Spinal cord (tissue), 10 donors: ENCODE measurements at places on chromosomes 16 and 17. TPM values are rescaled to one million over a fixed set of nuclear protein-coding genes. Genes with fewer than 3 reads are reported as not detected.

DNA sequence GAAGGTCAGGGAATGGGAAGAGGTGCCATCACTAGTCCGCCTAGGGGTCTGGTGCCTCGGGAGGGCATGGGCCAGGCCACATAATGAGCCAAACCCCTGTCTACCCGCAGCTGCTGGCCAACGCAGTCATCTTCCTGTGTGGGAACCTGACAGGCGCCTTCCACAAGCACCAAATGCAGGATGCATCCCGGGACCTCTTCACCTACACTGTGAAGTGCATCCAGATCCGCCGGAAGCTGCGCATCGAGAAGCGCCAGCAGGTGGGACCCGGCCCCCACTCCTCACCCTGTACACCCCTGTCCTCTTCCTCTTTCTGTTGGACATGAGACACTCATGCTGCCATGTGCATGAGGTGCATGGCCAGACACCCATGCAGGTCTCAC, 26.2 kb downstream of the ADCY7 start:
- no peaks in the 10 kb centered on the region for H3K27me3 ChIP-seq
- H3K4me3 ChIP-seq: no peak overlapping the region
- H3K27ac ChIP-seq: no peak overlapping the region
- no peak for DNase-seq

DNA sequence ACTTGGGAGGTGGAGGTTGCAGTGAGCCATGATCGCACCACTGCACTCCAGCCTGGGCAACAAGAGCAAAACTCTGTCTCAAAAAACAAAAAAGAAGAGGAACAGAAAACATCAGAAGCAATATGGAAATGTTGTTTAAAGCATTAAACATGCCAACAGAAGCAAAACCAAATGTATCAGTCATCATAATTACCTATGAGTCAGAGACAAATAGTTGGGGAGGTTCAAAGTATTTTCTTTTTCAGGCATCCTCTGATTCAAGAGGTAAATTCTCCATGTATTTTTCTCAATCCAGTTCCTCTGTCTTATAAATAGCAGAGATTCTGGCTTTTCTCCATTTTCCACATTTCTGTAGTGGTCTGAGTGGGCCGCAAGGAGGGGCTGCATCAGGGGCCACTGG, 2.1 kb upstream of the TM4SF5 start:
- no peak for DNase-seq
- no peak overlapping the region for H3K4me3 ChIP-seq
- H3K4me1 ChIP-seq: peaks cover 10% of the 10 kb centered on the region
- no peak overlapping the region for H3K27ac ChIP-seq
- peaks cover 3% of the 10 kb centered on the region for H3K27me3 ChIP-seq
- H3K36me3 ChIP-seq: no peaks in the 10 kb centered on the region

GRCh38 chr16:2058872-2059271, 11.1 kb downstream of the TSC2 start:
- no peaks in the 10 kb centered on the region for H3K27me3 ChIP-seq
- no peak overlapping the region for H3K27ac ChIP-seq
- H3K36me3 ChIP-seq: peaks cover 96% of the 10 kb centered on the region
- DNase-seq: no peak
- H3K4me3 ChIP-seq: no peak overlapping the region
- H3K4me1 ChIP-seq: peaks cover 4% of the 10 kb centered on the region

DNA sequence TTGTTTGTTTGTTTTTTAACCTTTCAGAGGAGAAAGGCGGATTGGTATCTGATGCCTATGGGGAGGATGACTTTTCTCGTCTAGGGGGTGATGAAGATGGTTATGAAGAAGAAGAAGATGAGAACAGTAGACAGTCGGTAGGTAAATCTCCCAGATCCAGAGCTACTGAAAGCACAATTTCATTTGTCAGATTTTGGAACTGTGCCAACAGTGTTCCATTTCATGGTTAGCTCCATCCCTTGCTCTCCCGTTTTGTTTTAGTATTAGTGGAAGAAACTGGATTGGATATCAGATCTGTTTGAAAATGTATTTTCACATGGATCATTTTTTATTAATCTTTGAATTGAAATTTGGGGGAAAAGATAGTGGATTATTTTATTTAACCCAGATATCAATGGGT, 1.4 kb downstream of the SAP30BP start:
- no peak overlapping the region for H3K4me3 ChIP-seq
- H3K27me3 ChIP-seq: no peaks in the 10 kb centered on the region
- H3K36me3 ChIP-seq: peaks cover 35% of the 10 kb centered on the region

- H3K4me3 ChIP-seq: no peak overlapping the region
- H3K4me1 ChIP-seq: no peaks in the 10 kb centered on the region
- H3K27me3 ChIP-seq: no peaks in the 10 kb centered on the region
- H3K27ac ChIP-seq: no peak overlapping the region
- no peaks in the 10 kb centered on the region for H3K36me3 ChIP-seq
- no peak for DNase-seq
These were observed 11.7 kb upstream of the CPPED1 start for GRCh38 chr16:12815361-12815760.

DNA sequence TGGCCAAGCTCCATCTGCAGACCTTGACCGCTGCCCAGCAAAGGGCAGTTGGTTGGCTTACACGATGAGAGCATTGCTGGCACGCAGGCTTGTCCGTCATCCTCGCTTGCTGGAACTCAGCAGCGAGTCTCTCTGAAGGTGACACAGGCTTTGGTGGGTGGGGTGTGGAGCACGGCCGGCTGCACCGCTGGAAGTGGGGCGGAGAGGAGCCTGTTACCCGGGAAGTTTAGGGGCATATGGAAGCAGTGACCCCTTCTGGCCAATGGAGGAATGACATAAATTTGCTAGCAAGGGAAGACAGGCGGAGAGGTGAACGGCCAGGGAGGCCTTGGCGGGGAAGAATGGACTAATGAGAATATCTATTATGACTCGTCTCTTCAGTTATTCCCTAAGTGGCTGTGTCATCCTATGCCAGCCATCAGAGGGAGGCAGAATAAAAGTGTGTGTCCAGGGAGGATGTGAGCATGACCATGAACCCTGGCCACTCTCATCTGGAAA, 65.9 kb upstream of the SDK2 start:
- H3K36me3 ChIP-seq: no peaks in the 10 kb centered on the region
- H3K27ac ChIP-seq: no peak overlapping the region
- H3K4me3 ChIP-seq: no peak overlapping the region
- H3K27me3 ChIP-seq: peaks cover 9% of the 10 kb centered on the region
- DNase-seq: peak; percentile 38

- no peak for DNase-seq
- H3K36me3 ChIP-seq: peaks cover 25% of the 10 kb centered on the region
- H3K27me3 ChIP-seq: no peaks in the 10 kb centered on the region
- H3K27ac ChIP-seq: no peak overlapping the region
- peaks cover 19% of the 10 kb centered on the region for H3K4me1 ChIP-seq
These were observed 32.5 kb downstream of the RPH3AL start for GRCh38 chr17:320139-320538.

DNA sequence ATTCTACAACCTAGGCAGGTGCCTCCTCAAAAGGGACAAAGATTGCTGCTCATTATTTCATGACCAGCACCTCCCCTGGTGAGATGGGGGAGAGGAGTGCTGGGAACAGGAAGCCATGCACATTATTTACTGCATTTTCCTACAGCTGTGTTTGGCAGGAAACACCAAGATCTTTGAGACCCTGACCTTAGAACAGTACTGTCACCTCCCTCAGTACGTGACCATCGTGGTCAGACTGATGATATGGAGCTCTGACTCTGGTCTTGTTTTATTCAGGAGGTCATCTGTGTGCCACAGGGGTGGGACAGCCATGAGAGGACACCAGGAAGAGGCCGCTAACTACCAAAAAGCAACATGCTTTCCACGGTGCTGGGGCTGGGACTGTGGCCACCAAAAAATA, 37.4 kb downstream of the USP22 start:
- peaks cover 90% of the 10 kb centered on the region for H3K36me3 ChIP-seq
- H3K4me1 ChIP-seq: peaks cover 61% of the 10 kb centered on the region
- H3K4me3 ChIP-seq: no peak overlapping the region

GRCh38 chr17:44865231-44865660, 17.6 kb downstream of the HIGD1B start:
- H3K27ac ChIP-seq: no peak overlapping the region
- H3K4me1 ChIP-seq: no peaks in the 10 kb centered on the region
- H3K4me3 ChIP-seq: no peak overlapping the region
- DNase-seq: peak; percentile 35

DNA sequence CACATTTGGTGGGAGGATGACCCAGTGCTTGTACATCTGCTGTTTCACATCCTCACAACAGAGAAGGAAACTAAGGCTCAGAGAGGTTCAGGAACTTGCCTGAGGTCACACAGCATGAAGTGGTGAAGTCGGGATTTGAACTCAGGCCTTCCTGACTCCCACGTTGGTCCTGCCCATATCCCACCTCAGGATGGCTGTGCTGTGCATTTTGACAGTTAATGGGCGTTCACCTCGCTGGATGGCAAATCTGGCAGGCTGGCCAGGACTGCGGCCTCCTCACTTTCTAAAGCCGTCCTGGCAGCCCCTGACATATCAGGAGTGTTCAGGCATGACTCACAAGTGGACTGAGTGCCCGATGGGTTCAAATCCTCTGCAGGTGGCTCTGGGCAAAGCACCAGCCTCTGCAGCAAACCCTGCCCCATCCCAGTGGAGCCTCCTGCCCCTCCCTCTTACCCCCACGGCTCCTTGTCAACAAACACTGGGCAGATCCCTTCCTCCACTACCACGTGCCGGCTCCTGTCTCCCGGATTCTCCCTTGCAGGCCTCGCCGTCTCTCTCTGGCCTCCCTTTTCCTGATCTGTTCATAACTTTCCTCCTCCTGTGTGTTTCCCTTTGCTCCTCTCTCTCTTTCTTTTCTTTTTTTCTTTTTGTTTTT, 29.2 kb downstream of the SOCS3 start:
- peaks cover 10% of the 10 kb centered on the region for H3K4me1 ChIP-seq
- no peaks in the 10 kb centered on the region for H3K27me3 ChIP-seq
- no peak overlapping the region for H3K27ac ChIP-seq
- no peak overlapping the region for H3K4me3 ChIP-seq

The PTX4 gene
- not detected for total RNA-seq

The KRT16 gene
- 0.61 TPM for total RNA-seq

The OSBPL7 gene
- total RNA-seq: 12.5 TPM

The FOXN1 gene
- total RNA-seq: not detected
